ENCODE measurements at places on chromosomes 6 and 20. TPM values are rescaled to one million over a fixed set of nuclear protein-coding genes. Genes with fewer than 3 reads are reported as not detected.
A peak's percentile ranks its signal among the peaks of the same experiment; 100 is the strongest.

- ATAC-seq, result no peak
Observed at GRCh38 chr6:3919849-3920248, 70.7 kb downstream of the FAM50B start.

The ZC3H12D gene
- 0.36 TPM for total RNA-seq

The AHI1 gene
- total RNA-seq, result 7.4 TPM

GRCh38 chr6:7241709-7242645 is 71.0 kb downstream of the SSR1 start:
- ATAC-seq, result no peak

The PROKR2 gene
- not detected for total RNA-seq

DNA sequence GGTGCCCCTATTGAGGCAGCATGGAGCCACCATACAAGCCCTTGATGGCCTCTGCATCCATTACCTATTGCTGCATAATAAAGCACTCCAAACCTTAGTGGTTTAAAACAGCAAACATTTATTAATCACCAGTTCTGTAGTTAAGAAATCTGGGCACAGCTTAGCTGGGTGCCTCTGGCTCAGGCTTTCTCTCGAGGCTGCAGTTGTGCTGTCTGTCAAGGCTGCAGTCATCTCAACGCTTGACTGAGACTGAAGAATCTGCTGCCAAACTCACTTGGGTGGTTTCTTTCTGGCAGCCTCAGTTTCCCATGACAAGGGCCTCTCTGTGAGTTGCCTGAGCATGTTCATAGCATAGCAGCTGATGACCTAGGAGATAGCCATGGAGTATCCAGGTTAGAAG is 207.4 kb upstream of the LRFN2 start:
- ATAC-seq, result peak; percentile 60

- no peak for ATAC-seq
Observed at GRCh38 chr20:37111926-37112455, 16.2 kb upstream of the RBL1 start.

The SIM1 gene
- total RNA-seq, result not detected

The CARMIL1 gene
- total RNA-seq, result 18.2 TPM

The HCK gene
- 2.9 TPM for total RNA-seq

DNA sequence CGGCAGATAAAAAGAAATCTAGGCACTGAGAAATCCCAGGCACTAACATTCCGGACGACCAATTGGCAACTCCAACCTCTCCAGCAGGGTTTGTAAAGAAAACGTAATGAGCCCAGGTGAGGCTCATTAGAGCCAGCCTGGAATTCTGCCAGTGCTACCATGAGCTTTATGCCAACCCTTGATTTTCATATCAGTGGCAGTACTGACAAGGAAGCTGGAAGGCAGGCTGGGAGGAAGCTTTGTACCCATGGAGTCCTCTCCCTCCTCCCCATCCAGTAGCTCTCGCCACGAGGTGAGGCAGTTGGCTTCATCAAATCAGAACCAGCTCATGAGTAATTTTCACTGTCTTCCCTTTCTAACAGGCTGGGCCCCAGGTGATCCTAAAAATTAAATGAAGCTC is 250.2 kb downstream of the ZNF217 start:
- no peak for ATAC-seq

DNA sequence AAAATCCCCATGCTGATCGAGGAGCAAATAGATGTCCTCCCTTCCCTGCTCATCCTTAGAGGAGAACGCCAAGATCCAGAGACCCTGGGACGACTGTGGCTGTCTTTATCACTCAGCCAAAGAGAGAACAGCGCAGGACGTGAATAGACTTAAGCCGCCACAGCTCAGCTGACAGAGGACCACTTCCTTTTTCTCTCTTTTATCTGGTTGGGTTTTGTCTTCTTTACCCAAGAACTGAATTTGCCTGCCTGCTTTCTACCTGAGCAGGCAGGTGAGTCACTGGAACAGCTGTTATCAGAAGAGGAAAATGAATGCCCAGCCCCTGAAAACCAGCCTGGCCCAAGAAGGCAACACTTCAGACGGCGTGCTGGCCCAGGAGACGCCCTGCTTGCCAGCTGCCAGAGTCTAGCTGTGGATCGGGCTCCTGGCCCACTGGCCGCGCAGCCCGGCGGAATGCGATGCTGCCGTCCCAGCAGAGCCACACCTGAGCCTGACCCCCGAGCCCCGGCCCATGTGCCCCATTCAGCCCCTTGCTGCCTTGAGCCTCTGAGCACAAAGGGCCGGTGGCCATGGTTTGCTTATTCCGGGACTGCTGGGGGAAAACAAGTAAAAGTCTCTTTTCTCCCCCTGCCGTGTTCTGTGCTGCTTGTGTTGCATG is 82.1 kb downstream of the TCP11 start:
- ATAC-seq, result no peak

DNA sequence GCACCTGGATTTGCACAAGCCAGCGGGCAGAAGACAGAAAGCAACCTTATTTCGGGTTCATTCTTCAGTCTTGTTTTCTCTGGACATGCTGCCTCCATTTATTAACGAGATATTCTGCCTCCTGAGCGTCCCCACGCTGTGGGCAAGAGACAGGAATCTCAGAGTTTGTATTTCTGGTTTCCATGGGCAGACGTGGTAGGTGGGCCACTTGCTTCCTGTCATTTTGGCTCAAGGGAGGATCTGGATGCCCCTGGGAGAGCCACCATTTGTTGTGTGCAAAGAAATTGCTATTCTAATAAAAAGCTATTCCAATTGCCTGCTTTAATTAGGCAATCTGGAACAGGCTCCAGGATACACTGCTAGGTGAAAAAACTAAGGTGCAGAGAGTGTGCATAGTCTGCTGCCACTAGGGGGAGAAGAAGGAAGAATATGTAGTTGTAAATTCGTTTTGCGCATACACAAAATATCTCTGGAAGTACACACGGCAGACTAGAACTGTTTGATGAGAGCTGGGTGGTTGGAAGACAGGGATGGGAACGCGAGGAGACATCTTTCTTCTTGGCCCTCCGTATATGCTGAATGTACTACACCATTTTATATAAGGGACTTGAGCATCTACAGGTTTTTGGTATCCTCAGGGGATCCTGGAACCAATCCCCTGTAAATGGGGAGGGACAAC is 30.1 kb upstream of the SLC16A10 start:
- peak; percentile 68 for ATAC-seq

The KCNG1 gene
- total RNA-seq, result 9.9 TPM

Data from esophagus mucosa (tissue), 1 donor.